Stimulated activated CD4-positive, alpha-beta T cell treated with anti-CD3 and anti-CD28 coated beads, Interleukin-2, amount 100 ng/mL, for 24 hours (primary cell): ENCODE measurements at places on chromosomes 3 and 15.
A peak's percentile ranks its signal among the peaks of the same experiment; 100 is the strongest.

- DNase-seq: no peak
These were observed 23.7 kb downstream of the CRYGS start for GRCh38 chr3:186520431-186520830.

GRCh38 chr3:188209740-188210139, 55.8 kb downstream of the LPP start:
- no peak for DNase-seq

DNA sequence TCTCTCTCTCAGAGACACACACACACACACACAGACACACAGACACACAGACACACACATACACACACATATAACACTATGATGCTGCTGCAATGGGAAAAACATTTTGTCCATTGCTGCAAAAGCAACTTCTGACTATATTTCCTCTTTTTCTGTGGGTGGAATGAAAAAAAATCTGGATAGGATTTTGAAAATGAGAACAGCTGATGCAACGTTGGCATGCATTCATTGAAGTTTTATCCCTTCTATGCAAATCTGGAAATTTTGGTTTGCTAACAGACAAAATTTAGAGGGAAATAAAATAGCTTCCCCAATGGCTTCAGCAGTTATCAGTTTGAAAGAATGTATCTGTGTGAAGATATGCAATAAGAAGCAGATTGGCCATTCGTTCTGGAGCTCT, 763.4 kb upstream of the GRM7 start:
- DNase-seq: no peak

DNA sequence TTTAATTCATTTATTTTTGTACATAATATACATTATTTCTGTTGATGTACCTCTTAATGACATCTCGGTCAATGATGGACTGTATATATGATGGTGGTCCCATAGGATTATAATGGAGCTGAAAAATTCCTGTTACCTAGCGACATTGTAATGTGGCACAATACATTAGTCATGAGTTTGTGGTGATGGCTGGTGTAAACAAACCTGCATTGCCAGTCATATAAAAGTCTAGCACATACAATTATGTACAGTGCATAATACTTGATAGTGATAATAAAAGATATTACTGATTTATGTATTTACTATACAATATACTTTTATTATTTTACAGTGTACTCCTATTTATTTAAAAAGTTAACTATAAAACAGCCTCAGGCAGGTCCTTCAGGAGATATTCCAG, 15.1 kb downstream of the TTC14 start:
- DNase-seq: no peak

DNA sequence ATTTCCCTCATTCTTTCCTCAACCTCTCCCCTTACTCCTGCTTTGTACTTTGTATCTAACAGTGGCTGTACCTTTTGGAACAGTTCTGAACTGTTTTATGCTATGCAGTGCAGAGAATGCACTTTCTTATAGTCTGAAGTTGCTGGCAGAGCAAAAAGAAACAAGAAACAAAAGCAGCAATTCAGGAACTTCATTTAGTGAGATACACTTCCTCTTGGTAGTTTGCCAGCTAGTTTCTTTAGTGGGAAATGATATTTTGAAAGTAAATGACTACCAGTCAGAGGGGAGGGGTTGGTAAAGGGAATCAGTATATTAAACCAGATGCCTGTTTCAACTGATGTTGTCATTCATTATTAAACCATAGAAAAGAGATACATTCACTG, 55.0 kb upstream of the CHD2 start:
- no peak for DNase-seq

DNA sequence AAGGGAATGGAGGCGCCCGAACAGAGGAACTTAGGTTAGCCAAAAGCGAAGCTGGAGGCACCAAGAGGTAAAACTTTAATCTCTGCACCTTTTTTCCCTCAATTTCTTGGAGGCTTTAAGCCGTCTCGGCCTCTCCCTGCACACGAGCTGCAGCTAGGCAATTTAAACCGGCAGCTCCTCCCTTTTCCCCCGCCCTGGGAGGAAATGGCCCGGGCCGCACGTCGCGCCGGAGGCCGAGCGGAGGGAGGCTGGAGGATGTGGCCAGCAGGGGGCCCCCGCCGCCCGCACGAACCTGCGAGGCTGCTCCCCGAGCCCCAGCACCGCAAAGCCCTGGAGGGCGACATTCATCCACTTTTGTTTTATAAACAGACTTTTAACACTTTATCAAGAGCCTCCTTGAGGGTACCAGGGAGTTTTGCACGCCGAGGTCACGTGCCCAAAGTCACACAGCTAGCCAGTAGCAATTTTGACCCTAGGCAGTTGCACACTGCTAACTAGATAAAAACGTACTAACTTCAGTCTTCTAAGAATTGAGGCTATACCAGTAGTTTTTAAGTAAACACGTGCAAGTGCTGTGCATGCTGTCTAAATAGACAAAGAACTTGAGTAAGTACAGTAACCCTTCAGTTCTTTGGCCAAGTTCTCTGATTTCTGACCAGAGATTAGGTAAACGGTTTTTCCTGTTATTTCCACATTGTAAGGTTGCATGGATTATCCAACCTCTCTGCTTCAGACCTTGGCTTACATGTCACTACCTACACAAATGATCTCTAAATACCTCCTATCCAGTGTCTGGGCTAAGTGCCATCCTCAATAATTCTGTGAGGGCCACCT, 668 bp upstream of the XXYLT1 start:
- DNase-seq: peak; percentile 93

DNA sequence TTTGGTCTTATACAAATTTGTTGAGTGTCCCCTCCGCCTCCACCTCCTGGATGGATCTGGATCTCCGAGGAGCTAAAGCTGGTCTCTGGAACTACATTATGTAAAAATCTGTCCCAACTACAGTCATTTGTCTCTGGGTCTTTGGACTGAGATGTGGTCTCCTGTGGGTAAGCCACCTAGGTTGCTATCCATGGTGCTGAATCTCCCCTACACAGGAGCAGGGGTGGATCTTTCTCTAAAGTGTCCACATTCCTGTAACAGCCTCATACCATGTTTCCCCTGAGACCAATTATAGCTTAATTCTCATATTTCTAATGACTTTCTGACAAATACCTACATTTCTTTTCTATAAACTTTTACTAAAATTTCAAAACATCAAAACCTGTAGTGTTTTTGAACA, 625.8 kb downstream of the TAFA4 start:
- DNase-seq: peak; percentile 1

DNA sequence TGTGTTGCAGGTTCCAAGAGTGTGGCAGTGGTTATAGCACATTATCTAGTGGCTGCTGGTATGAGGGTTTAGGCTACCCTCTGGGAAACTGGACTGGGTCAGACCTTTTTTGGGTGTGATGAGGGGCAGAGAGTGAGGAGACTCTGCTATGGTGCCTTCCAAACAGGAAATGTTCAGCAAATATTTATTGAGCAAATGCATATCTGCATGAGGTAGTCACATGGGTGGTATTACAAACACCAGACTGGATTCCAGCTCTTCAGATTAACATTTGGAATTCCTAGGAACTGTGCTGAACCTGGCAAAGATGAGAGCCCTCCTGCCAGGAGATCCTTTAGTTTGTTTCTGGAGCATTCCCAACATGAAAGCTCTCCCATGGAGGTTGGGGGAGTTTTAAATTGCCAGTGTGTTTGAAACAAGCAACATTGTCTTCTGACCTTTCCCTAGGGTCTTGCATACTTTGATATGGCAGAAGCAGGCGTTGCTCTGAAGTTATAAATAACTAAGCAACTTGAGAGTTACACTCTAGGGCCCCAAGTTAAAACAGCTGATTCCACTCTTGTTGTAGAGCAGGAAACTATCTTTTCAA, 341.2 kb upstream of the C2CD4B start:
- DNase-seq: no peak

GRCh38 chr3:184341925-184342324, 4.5 kb downstream of the FAM131A start:
- no peak for DNase-seq

DNA sequence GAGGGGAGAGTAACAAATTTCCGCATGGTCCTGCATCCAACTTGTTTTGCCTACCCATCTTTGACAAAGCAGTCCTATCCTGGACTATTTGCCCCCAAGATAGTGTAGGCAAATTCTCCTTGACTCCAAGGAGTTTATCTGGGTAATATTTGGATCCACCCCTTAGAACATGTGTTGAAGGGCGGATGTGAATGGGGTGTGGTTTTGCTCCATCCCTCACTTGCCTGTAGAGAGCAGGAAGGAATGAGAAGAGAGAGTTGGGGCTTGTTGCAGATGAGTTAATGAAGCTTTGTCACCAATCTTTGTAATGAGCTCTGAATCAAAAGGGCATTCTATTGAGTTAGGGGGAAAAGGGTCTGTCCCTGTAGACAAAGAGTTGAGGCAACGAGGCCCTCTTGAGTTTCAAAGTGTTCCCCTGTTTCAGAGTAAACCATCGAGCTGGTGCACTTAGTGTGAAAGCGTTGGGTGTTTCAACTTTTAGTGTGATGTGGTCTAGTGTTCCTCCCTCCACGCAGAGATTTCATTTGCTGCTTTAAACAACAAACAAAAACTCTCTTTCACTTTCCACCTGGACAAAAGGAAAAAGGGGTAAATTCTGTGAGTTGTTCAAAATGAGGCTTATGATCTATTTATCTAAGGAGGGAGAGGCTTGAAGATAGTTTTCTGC, 42.2 kb upstream of the PPARG start:
- DNase-seq: no peak

GRCh38 chr3:194622621-194623340, 10.4 kb downstream of the TMEM44 start:
- DNase-seq: no peak

DNA sequence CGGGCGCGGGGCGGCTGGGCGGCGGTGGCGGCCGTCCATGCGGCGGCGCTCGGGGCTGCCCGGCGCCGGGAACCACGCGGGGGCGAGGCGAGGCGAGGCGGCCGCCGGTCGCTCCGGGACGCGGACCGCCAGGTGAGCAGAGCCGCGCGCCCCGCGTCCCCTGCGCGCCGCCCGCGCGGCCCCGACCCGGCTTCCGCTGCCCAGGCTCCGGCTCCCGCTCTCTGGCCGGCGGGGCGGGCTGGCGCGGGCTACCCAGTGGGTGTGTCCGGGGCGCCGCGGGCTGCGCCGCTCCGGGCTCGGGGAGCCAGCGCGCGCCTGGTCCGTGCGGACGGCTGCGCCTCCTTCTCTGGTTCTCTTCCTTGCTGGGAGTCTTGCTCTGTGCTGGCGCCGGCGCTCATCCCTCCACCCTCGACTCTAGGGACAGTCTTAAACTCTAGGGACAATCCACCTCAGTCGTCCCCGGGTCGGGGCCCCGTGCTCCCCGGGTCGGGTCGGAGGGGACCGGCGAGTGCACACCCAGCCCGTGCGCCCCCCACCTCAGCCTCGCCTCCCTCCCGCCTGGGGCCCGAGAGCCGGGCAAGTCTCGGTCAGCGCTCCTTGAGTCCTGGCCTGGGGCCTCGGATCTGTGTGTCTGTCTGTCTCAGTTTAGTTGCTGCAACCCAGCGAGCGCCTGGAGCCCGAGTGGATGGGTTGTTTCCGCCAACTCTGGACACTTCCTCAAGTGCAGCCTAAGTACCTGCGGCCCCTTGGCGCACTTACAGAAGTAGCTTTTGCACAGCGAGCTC, 488 bp downstream of the THSD4 start:
- no peak for DNase-seq

DNA sequence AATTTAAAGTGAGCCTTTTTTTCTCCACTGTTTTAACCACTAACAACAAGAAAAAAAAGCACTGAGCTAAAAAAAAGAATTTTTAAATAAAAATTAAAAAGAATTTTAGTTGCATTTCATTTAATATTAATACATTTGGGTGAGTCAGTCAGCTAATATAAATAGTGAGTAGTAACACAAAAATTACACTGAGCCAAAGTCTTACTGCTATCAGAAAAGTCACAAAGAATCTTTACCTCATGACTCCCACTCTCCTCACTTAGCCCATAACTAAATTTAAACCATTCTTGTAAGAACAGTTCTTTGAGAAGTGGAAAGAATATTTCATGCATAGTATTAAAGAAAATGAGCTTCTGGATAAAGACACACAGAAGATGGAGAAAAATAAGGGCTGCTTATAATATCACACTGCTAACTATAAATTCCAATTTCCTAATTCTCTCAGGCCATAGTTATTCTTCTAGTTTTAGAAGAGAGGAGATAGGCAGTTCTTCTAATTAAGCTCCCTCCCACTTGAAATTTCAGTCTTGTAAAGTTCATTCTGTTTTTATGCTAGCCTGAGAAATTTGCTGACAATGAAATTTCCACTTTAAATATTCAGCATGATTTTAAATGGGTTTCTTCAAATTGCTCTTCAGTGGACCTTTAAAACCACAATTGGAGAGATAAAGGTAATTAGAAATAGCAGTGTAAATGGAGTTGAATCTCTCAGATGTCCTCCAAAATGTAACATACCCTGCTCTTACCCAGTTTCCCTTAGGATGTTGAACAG, 17.6 kb downstream of the SHQ1 start:
- no peak for DNase-seq

DNA sequence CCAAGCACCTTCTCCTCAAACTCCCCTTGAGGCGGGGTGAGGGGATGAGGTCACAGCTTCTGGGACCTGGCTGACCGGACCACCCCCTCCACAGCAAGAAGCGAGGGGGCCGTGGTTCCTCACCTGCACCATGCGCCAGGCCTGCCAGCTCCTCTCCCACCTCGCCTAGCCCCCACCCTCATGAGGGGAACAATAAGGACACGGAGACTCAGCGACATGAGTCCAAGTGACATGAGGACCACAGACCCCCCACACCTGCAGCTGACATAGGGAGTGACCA, 118.7 kb downstream of the CHSY1 start:
- no peak for DNase-seq

DNA sequence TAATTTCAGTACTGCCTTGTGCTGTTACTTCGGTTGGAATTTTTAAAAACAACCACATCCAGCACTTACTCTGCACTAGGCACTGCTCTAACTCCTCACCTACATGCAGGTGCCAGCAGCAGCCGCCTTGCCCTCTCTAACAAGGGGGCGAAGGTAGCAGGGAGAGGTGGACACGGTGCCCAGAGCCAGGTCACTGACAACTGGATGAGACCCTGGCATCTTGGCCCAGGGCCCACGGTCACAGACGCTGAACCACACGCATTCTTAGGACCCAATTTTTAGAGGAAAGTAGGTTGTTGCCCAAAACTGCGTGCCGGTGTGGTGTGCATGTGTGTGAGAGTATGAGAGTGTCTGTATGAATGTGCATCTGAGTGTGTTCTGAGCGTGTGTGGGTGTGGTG, 63.4 kb upstream of the GATA2 start:
- no peak for DNase-seq

DNA sequence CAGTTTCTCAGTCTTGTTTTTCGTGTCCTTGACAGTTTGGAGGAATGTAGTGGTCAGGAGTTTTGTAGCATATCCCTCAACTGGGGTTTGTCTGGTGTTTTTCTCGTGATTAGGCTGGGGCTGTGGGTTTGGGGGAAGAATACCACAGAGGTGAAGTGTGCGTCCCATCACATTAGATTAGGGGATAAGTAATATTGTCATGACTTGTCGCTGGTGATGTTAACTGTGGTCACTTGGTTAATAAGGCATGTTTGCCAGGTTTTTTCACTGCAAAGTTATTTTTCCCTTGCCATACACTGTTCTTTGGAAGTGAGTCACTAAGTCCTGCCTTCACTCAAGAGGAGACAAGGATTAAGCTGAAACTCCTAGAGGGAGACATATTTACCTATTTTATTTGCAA, 39.1 kb downstream of the PAK2 start:
- no peak for DNase-seq
